Activated naive CD4-positive, alpha-beta T cell treated with anti-CD3 and anti-CD28 coated beads, Interleukin-2, amount 50 U/mL, for 16 hours (primary cell): ENCODE measurements at places on chromosomes 5 and 9.

DNA sequence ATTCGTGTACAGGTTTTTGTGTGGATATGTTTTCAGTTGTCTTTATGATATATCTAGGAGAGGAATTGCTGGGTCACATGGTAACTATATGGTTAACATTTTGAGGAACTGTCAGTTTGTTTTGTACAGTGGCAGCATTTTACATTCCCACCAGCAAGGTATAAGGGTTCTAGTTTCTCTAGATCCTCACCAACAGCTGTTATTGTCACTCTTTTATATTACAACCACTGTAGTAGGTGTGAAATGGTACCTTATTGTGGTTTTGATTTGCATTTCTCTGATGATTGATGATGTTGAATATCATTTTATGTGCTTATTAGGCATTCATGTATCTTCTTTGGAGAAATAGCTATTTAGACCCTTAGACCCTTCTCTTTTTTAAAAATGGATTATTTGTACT is 82.9 kb downstream of the CCDC171 start:
- no peak for DNase-seq

DNA sequence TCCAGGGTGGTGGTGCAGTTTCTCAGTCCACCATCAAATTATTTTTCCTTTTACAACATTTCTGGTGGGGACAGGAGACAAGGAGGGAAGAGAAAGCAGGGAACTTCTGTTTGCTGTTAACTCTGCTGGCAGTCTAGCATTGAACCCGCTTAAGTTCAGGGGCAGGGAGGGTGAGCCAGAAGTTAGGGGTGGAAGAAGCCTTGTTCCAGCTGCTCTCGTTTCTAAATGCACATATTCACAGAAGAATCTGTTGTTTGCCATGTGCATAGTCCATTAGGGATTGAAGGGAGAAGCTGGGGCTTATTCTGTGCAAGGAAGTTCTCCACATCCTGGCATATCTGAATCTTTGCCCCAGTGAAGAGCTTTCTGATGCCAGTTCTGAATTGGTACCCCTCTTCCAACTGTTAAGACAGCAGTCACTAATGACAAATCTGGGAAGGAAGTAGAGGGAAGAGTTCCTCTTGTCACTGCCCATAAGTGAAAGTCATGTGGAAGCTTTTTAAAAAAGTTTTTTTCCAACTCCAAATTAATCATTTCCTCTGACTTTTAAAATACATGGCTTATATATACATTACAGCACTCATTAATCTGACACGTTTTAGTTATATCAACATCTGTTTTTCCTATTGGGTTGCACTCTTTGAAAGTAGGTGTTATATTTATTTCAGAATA is 32.6 kb upstream of the ACOT12 start:
- no peak for DNase-seq

DNA sequence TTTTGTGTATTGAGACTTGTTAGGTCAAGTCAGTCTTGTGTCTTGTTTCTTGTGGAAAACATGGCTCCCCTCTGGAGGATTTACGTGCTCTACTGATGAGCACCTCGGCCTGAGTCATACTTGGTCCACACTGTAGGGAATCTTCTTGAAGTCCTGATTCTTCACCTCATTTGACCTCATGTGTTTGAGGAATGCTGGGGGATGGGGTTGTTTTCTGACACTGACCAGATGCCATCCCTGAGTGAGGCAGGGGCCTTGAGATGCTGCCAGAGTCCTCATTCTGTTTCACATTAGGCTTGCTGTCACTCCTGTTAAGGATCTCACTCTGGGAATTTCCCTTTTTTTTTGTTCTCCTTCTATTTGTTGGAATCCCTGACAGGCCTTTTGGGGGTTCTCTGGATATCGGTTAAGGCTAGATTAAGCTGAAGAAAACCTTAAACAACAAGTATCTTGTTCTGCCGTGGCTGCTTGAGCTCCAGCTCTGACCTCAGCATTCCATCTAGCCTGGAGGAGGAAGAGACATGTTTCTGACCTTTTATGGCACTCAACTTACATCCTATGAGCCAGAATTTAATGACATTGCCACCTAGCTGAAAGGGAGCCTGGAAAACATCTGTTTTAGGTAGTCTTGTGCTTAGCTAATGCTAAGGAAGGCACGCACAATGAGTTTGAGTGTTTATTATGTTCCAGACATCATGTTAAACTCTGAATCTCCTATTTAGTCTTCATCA is 20.6 kb downstream of the TCOF1 start:
- DNase-seq: no peak

DNA sequence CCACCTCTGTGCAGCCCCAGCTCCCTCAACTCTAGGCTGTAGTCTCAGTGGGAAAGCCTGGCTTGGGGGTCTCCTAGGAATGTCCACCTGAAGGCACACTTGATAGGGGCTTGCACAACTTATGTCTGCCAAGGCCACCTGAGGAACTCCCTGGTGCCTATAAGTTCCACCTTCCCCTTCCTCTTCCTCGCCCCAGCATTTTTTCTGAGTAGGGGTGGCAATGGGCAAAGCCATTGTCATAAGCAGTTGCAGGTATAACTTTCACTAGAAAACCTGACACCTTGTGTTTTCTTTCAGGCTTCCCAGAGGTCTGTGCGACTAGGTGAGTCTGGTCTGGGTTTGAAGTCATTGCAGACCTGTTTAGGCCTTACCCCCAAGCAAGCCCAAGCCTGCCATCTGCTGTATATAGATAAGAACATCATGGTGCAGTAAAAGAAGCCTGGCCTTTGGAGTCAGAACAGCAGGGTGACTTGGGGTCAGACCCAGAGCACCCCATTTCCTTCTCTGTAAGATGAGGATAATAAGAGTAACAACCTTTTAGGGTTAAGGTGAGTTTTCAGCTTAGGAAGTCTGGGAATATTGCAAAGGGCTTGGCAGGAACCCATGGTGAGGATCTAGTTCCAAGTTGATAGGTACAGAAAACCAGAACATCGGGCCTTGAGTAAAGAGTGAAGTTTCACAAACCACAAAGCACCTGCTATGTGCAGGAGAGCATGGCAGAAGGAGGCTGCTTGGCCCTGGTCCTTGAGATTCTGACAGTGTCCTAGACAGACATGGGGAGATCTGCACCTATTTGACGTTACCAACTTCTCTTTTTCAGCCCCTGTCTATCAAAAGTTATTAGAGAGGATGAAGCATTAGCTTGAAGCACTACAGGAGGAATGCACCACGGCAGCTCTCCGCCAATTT is 33.8 kb downstream of the TGFBI start:
- no peak for DNase-seq

- DNase-seq: no peak
These were observed 42.4 kb downstream of the TRIO start for GRCh38 chr5:14185326-14186058.

DNA sequence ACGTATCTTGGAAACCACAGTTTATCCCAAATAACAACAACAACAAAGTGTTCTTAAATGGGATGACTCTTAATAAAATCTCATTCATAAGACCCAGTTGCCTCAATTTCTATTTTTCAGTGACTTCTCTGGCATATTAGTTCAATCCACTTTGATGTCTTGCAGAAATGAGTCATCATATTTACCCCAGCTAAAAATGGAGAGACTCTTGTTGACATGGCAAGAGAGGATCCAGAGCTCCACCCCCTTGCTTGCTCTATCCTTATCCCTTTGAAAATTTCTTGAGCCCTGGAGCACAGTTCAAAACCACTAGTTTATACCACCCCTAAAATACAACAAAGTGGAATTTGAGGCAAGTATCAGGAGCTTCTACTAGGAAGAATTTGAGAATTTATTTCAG is 20.8 kb downstream of the VCAN start:
- DNase-seq: no peak
